ENCODE measurements at places on chromosomes 2 and 18. TPM values are rescaled to one million over a fixed set of nuclear protein-coding genes. Genes with fewer than 3 reads are reported as not detected.

DNA sequence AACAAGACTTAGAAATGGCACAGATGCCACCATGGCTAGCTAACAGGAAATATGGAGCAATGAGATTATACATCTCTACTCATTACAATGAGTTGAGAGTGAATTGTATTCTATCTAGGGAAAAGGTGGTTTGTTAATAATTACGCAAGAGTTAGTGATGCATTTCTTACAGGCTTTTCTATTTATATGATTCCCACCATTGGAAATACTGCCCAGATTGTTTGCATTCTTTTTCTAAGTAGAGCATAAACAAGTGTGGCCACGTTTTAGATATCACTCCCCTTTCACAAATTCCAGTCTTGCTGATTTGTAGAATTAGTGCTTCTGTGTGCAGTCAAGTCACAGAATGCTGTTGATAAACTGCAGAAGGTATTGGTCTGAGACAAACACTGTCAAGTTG, 56.6 kb downstream of the ZNF804A start:
- peak; percentile 9 for DNase-seq

DNA sequence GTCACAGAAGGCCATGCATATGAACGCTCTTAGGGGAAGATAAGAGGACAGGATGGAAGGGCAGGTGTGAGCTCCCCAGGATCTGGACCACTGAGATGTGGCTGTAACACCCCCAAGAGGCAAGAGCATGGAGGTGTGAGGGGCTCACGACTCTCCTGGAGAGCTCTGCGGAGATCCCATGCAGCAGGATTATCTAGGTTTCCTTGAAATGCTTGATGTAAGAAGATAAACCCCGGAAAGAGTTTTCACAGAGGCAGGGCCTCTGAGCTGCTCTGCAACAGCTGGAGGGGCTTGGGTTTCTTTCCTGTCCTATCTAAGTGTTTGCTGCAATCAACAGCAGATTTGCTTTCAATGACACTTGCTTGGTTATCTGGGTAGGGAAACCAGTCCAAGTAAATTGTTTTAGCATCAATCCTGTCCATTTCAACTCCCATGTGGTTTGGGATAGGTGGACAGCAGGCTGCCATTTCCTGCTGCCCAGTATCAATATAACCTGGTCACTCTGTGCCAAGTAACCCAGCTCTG, 138.9 kb downstream of the SMAD2 start:
- DNase-seq, result no peak

DNA sequence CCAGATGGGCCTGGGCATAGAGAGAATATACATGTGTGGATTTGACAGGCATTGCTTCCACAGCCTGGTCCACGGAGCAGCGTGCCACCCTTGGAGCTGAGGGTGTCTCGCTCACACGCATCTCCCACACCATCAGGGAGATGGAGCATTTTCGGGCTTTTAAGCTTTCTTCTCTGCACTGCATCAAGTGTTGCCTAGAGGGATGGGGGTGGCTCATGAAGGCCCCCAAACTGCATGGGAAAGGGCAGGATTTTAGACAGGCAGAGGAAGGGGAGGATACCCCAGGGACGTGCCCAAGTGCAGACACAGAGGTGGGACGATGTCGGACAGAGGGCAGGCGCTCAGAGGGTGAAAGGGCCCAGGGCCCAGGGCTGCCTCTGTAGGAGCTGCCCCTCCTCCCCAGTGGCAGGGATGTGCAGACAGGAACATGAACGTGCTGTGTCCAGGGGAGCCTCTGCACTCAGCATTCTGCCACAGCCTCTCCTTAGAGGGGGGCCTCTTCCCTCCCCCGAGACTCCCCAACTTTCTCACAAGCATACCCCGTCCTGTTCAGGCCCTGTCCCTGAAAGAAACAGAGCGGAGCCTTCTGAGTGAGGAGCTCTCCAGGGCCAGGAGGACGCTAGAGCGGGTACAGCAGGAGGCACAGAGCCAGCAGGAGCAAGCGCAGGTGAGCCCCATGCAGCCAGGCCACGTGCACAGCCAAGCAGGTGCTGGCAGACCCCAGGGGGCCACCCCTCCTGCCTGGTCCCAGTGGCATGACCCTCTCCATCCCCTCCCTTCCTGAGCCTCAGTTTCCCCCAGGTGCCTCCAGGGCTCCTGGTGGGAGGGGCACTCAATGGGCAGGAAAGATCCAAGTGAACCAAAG, 42.9 kb upstream of the SNED1 start:
- DNase-seq, result no peak

- DNase-seq, result no peak
Observed at GRCh38 chr2:145729993-145730770, 1210.3 kb upstream of the ZEB2 start.

GRCh38 chr2:95043300-95044093, 18.0 kb downstream of the MAL start:
- peak; percentile 88 for DNase-seq

GRCh38 chr2:12504443-12504842, 212.3 kb upstream of the TRIB2 start:
- peak; percentile 66 for DNase-seq

DNA sequence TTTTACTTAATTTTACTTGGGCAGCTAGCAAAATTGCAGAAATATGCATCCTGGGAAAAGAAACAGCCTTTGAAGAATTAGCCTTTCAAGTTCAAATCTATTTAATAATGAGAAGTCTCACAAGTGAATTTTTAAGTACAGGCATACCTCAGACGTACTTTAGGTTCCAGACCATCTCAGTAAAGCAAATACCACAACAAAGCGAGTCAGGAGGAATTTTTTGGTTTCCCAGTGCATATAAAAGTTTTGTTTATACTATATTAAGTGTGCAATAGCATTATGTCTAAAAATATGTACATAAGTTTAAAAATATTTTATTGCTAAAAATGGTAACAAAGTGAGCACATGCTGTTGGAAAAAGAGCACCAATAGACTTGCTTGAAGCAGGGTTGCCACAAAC, 50.8 kb upstream of the TWSG1 start:
- DNase-seq, result no peak

DNA sequence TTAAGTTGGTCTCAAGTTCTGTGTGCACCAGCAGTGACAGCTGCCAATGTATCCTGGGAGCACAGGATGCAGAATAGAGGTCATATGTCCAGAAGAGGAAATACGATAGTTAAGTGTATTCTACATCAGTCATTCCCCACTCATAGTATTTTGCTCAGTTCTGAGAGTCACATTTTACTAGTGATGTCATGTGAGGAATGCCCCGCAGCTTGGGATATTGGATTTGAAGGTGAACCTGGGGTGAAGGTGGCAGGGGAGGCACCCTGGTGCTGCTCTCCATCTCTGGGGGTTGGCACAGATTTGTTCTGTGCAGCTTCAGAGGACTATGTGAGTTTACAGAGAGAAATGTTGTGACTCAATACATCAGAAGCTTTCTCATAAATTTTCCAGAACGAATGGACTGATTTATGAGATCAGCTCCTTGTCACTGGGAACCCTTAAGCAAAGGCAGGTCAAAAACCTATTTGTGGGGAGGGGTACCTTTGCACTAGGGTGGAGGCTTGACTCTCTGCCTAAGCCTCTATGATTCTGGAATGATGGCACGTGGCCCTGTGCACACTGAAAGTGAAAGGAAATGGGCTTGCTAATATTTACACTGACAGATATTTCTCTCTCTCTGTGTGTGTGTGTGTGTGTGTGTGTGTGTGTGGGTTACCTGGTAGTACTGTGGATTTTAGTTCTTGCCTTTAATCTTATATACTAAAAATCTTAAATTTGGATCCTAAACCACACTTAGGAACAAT, 95.9 kb downstream of the NEB start:
- no peak for DNase-seq

DNA sequence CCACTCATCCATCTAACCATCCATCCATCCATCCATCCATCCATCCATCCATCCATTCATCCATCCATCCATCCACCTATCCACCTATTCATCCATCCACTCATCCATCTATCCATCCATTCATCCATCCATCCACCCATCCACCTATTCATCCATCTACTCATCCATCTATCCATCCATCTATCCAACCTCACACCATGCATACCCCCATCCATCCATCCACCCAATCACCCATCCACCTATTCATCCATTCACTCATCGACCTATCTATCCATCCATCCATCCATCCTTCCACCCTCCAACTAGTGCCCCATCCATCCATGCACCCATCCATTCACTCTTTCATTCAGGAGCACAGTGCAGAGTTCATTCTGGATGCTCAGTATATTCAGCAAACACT, 21.5 kb upstream of the YWHAQ start:
- no peak for DNase-seq

- DNase-seq, result no peak
Observed at GRCh38 chr18:73683409-73684238, 464.0 kb downstream of the FBXO15 start.

- no peak for DNase-seq
Observed at GRCh38 chr2:120852200-120852815, 116.6 kb downstream of the GLI2 start.

DNA sequence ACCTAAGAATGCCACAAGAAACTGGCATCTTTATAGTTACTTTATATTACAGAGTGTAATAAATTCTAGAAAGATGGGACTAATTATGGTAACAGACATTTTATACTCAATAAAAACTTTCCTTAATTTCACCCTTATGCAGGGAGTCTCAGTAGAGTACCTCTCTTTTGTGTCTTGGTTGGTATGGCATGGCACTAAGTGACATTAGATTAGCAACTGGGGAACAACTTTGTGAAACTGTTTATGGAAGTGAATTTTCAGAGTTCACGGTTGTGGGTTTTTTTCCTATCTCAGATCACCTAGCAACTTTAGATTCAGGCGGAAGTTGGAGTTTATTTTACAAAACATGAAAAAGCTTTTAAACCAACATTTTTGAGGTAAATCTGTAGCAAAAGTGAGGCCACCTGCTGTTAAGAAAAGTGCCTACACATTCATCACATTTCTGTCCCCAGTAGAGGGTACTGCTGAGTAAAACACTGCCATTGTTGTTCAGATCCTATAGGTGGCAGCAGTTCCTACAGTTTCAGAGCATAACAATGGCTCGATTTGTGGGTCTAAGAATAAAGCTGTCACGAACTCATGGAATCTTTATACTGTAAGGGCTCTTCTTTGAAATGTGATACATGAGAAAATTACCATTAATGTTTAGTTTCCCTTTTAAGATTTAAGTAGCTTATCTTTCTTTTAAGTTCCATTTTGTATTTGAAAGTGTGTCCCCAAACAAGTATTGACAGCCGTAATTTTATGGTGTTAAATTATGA, 117.6 kb downstream of the CAMKMT start:
- DNase-seq, result peak; percentile 83

- DNase-seq, result no peak
Observed at GRCh38 chr2:220419647-220420046, 792.2 kb downstream of the SLC4A3 start.

DNA sequence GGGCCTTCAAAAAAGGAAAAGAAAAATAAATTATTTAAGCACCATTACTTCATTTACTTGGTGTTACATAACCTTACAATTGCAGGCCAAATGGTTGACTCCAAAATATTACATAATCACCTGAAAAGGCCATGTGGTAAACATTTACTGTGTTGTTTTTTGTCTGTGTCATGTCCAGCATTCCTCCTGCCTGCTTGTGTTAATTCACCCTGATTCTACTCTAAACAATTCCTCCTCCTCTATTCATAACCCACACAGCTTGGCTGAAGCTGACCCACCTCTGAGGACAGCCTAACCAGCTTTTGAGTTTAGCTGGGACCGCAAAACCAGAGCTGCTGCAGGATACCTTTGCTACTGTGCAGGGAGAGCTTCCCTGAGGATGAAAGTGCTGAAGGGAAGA, 35.4 kb downstream of the TMX3 start:
- no peak for DNase-seq

DNA sequence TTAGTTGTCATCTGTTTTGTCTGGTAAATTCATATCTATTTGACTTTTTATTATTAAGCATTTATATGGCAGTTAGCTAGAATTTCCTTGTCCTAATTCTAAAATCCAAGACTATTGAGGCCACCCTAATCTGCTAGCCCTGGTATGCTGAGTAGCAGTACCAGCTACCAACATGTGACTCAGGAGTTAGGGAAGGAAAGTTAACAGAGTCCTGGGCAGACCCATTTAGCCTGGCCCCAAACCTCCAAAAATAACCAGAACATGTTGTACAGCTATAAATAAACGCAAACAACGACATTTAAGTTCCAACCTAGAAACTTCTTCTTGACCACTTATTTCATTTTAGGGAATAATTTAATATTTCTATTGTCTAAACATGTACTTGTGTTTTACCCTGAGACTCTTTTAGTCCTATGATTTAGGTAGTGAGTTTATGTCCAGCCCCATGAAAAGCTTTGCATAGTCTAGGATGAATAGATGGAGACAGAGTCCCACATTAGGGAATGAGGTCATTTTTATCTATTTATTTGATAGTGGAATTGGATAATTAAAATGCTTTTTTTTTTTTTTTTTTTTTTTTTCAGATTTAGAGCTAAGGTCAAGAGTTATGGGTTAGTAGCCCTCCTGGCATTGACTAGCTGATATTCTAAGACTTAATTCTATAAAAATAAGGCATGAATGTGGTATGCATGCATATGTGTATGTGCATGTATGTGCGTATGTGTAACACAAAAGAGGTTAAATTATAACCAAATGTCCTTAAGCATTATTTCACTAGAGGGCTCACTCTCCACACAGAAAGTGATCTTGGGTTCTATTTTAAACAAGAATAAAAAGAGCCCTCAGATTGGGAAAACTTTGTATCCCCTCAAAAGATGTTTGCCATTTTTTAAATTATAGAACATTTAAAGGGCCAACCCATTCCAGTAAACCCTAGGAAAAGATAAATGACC, 160.1 kb upstream of the MAPRE2 start:
- no peak for DNase-seq

DNA sequence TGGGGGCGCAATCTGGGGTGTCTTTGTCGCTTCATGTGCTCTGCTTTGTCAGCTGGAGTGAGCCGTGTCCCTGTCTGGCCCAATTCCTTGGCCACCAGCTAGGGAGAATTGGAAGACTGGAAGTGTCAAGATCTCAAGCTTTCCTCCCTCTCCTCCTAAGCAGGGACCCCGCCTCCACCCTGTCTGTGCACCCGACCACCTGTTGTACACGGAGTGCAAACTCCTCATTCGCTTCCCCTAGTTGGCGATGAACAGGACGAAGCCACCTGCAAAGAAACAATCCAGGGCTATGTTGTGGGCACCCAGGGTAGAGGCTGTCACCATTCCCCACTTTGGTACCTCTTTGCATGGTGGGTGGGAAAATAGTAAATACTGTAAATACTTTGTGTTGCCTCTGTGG, 1.7 kb upstream of the DQX1 start:
- DNase-seq, result no peak

GRCh38 chr2:235432741-235433520, 60.9 kb upstream of the AGAP1 start:
- DNase-seq, result no peak

- DNase-seq, result peak; percentile 59
Observed at GRCh38 chr2:239225871-239226561, 174.8 kb downstream of the HDAC4 start.

IKZF2 gene
- total RNA-seq, result 1.8 TPM

TDRD15 gene
- total RNA-seq, result not detected

LRRC30 gene
- not detected for total RNA-seq

SPAG16 gene
- total RNA-seq, result 57.0 TPM

CHRND gene
- not detected for total RNA-seq

POTEI gene
- total RNA-seq, result not detected

COLEC12 gene
- total RNA-seq, result 0.02 TPM

GREB1L gene
- 4.0 TPM for total RNA-seq

SERPINB13 gene
- total RNA-seq, result not detected

KIAA2012 gene
- total RNA-seq, result not detected

STK17B gene
- total RNA-seq, result 19.5 TPM

ZAP70 gene
- not detected for total RNA-seq

FBXO15 gene
- 0.31 TPM for total RNA-seq

TMEFF2 gene
- total RNA-seq, result 15.2 TPM

All from A172 (cell line).